WTC11 (cell line): ENCODE measurements at places on chromosomes 16 and 17. TPM values are rescaled to one million over a fixed set of nuclear protein-coding genes. Genes with fewer than 3 reads are reported as not detected.

DNA sequence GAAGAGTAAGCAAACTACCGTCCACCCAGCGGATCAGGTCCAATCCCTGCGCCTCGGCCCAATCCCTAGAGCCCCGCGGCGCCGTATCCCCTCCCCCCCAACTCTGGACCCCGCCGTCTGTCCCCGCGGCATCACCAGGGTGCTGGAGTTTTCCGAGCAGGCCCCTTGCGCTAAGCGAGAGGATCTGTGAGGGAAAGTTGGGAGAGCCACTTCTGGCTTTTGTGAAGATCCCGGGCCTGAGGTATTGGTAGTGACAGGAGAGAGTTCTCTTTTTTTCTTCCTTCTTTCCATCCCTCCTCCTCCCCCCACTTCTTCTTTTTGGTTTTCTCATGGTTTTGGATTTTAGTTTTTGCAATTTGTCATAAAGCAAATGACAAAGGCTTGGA is 3.5 kb upstream of the DLX4 start:
- H3K4me3 ChIP-seq = peak overlapping the region; percentile 68
- H3K36me3 ChIP-seq = no peaks in the 10 kb centered on the region
- no peak overlapping the region for H3K27ac ChIP-seq
- peak; percentile 36 for DNase-seq
- H3K4me1 ChIP-seq = peaks cover 44% of the 10 kb centered on the region
- peaks cover 99% of the 10 kb centered on the region for H3K27me3 ChIP-seq

DNA sequence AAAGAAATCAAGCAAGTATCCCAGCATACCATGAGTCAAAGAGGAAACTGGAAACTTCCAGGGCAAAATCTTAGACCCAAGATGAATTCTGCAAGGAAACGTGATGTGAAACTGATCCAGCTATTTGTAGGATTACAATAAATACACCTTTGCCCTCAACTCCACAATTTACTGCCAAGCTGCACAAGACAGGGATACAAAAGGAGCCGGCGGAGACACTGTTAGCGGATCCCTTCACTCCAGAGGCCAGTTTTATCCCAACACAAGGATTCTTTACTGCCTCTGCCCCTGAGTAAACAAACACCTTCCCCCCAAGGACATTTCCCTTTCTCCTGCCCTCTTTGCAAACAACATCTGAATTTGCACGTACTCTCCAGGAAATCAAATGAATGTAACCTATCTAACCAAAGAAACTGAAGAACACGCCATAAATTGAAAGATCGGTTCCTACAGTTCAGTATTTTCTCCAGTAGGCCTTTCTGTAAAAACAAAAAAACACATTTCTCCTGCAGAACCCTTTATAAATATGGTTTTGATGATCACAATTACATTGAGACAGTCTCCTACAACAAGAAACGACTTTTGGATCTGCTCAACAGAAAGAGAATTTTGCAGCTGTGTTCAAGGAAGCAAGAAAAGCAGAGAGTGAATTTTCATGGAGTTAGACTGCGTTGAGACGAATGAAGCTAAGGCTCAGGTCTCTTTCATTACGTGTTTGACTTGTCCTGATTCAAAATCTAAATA is 1.4 kb upstream of the CBX2 start:
- DNase-seq = no peak
- H3K4me1 ChIP-seq = peaks cover 54% of the 10 kb centered on the region
- H3K27ac ChIP-seq = peak overlapping the region; percentile 93
- H3K4me3 ChIP-seq = peak overlapping the region; percentile 64
- H3K27me3 ChIP-seq = peaks cover 15% of the 10 kb centered on the region

- peaks cover 12% of the 10 kb centered on the region for H3K4me1 ChIP-seq
- H3K36me3 ChIP-seq = no peaks in the 10 kb centered on the region
- peaks cover 65% of the 10 kb centered on the region for H3K27me3 ChIP-seq
- H3K27ac ChIP-seq = 0 out of 2 replicates have a peak overlapping the region, but pooled peaks have one; percentile 39
- H3K4me3 ChIP-seq = peak overlapping the region; percentile 85
- peak; percentile 83 for DNase-seq
Observed at GRCh38 chr17:46266656-46267544, 28.0 kb upstream of the LRRC37A start.

The UMOD gene
- total RNA-seq = not detected in 3 replicates

GRCh38 chr17:60526726-60527125 is 684 bp upstream of the APPBP2 start:
- peak overlapping the region; percentile 98 for H3K4me3 ChIP-seq
- peaks cover 15% of the 10 kb centered on the region for H3K4me1 ChIP-seq
- H3K36me3 ChIP-seq = peaks cover 14% of the 10 kb centered on the region
- H3K27me3 ChIP-seq = no peaks in the 10 kb centered on the region

GRCh38 chr16:82758904-82759303 is 132.1 kb downstream of the CDH13 start:
- no peaks in the 10 kb centered on the region for H3K27me3 ChIP-seq
- no peak overlapping the region for H3K4me3 ChIP-seq
- H3K36me3 ChIP-seq = no peaks in the 10 kb centered on the region
- H3K27ac ChIP-seq = peak overlapping the region; percentile 55; the same call in 1 of the 2 replicates
- no peak for DNase-seq

- DNase-seq = no peak
- no peak overlapping the region for H3K27ac ChIP-seq
- H3K4me3 ChIP-seq = no peak overlapping the region
- H3K36me3 ChIP-seq = no peaks in the 10 kb centered on the region
Observed at GRCh38 chr16:24073321-24073720, 182.8 kb upstream of the CACNG3 start.

The SDK2 gene
- total RNA-seq = 13.5 to 14.8 TPM (median 14.3 TPM) in 3 replicates

GRCh38 chr17:57097832-57098421 is 12.9 kb downstream of the AKAP1 start:
- 0 out of 2 replicates have a peak overlapping the region, but pooled peaks have one; percentile 19 for H3K27ac ChIP-seq
- H3K4me1 ChIP-seq = peaks cover 84% of the 10 kb centered on the region
- no peak overlapping the region for H3K4me3 ChIP-seq
- no peak for DNase-seq

The AATK gene
- 2.9 to 4.4 TPM (median 3.0 TPM) in 3 replicates for total RNA-seq

The TVP23A gene
- 1.2 to 3.1 TPM (median 2.1 TPM) in 3 replicates for total RNA-seq

DNA sequence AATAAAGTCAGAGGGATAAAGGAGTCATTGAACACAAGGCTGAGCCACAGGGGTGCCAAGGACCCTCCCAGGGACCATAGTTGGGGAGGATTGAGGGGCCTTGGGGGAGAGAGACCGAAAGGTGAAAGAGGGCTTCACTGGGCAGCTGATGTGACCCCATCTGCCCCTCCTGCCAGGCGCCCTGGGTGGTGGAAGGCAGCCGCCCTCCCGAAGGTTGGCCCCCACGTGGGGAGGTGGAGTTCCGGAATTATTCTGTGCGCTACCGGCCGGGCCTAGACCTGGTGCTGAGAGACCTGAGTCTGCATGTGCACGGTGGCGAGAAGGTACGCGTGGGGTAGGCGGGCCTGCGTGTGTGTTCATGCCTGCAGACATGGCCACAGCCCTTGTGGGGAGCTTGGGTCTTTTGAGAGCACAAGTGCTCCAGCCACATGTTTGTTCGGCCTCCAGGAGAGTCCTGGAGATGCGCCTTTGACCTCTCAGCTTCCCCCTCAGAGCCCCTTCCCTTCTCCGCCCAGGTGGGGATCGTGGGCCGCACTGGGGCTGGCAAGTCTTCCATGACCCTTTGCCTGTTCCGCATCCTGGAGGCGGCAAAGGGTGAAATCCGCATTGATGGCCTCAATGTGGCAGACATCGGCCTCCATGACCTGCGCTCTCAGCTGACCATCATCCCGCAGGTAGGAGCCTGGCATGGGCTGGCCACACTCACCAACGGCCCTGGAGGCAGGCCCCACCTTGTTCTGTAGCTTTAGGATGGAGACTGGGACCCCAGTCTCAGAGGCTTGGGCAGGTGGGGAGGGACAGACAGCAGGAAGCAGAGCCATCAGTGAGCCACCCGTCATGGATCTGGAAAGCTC is 24.1 kb downstream of the ANKRD40 start:
- H3K4me3 ChIP-seq = no peak overlapping the region
- no peak overlapping the region for H3K27ac ChIP-seq
- no peak for DNase-seq

DNA sequence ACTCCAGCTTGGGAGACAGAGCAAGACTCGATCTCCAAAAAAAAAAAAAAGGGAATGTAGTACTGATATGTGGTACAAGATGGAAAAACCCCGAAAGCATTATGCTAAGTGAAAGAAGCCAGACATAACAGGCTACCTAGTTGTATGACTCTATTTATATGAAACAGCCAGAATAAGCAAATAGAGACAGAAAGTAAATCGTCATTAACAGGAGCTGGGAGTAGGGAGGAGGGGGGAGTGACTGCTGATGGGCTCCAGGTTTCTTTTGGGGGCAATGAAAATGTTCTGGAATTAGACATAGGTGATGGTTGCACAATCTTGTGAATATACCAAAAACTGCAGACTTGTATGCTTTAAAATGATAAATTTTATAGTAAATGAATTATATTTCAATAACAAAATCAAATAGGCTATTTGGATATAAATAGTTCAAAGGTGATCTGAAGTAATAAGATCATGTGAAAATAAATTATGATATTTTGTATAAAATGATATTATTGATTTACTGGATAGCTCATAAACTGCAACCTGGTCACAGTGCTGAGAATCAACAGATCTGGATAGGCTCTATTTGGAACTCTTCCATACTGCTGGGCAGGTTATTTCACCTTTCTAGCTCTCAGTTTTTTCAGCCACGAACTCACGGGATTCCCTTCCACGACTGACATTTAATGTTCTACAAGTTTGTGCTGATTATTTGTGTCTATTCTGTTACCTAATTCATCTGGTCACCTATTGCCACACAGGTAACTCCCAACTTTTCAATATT is 27.1 kb downstream of the ZNF652 start:
- no peak for DNase-seq
- no peak overlapping the region; the same call in 1 of the 2 replicates for H3K27ac ChIP-seq
- no peaks in the 10 kb centered on the region for H3K36me3 ChIP-seq
- no peaks in the 10 kb centered on the region for H3K27me3 ChIP-seq

- H3K27ac ChIP-seq = peak overlapping the region; percentile 86; the same call in 1 of the 2 replicates
- H3K36me3 ChIP-seq = no peaks in the 10 kb centered on the region
- H3K4me3 ChIP-seq = no peak overlapping the region
- H3K4me1 ChIP-seq = peaks cover 29% of the 10 kb centered on the region
- no peak for DNase-seq
- H3K27me3 ChIP-seq = no peaks in the 10 kb centered on the region
Observed at GRCh38 chr16:85529489-85530369, 83.4 kb upstream of the GSE1 start.

The OR1E1 gene
- total RNA-seq = not detected in 3 replicates

DNA sequence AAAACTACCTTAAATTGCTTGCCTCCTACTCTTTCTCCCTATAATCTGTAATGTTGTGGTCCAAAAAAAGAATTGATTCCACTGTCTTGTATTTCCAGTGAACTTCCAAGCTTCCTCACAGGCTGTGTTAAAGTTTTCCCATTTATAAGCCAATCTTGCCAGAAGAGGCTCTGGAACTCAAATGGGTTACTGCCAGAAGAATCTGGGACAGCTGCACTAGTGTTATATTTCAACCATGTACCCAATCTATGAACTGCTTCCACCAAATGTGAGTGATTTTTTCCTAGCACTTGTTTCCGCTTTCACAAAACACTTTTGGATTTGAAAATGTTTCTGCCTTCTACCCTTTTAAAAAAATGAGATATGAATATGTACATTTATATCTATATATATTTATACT is 1.8 kb downstream of the CCDC43 start:
- peaks cover 16% of the 10 kb centered on the region for H3K4me1 ChIP-seq
- no peak for DNase-seq
- H3K27ac ChIP-seq = no peak overlapping the region
- no peaks in the 10 kb centered on the region for H3K27me3 ChIP-seq
- peaks cover 13% of the 10 kb centered on the region for H3K36me3 ChIP-seq

GRCh38 chr17:53496356-53496755 is 326.4 kb upstream of the KIF2B start:
- peaks cover 29% of the 10 kb centered on the region for H3K36me3 ChIP-seq
- 0 out of 2 replicates have a peak, but pooled peaks cover 3% of the 10 kb centered on the region for H3K4me1 ChIP-seq
- no peaks in the 10 kb centered on the region for H3K27me3 ChIP-seq
- no peak overlapping the region for H3K27ac ChIP-seq
- H3K4me3 ChIP-seq = no peak overlapping the region

DNA sequence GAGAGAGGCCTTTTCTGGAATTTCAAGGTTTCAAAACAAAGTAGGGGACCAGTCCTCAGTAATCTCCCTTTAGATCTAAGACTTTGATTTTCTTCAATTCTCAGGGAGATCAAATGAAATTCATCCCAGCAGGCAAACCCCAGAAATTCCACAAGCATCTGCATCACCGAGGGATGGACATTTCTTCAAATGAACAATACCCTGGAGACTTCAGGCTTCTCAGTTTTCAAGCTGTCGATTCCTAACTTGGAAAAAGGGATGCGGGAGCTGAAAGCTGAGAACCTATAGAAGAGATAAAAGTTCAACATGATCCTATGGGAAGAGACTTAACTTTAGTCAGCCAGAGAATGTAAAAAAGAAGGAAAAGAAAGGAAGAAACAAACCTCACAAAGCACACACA is 296.9 kb upstream of the CDH5 start:
- H3K4me3 ChIP-seq = no peak overlapping the region
- H3K36me3 ChIP-seq = no peaks in the 10 kb centered on the region

DNA sequence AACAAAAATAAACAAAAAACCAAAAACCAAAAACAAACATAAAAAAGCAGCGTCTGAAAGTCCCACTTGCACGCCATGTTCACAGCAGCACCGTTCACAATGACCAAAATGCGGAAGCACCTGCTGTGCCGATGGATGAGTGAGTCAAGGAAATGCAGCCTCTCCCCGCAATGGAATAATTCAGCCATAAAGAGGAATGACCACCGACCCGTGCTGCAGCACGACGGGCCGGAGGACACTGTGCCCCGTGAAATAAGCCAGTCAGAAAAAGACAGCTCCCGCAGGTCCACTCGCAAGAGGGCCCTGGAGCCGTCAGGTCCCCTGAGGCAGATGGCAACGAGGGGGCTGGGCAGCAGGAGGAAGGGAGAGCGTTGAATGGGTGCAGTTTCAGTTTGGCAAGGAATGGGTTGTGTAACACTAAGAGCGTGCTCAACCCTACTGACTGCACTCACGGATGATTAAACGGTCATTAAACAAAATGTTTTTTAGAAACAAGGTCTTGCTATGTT is 5.1 kb downstream of the CLCN7 start:
- H3K27ac ChIP-seq = peak overlapping the region; percentile 93; the same call in 1 of the 2 replicates
- H3K36me3 ChIP-seq = no peaks in the 10 kb centered on the region
- no peak overlapping the region for H3K4me3 ChIP-seq
- H3K27me3 ChIP-seq = no peaks in the 10 kb centered on the region

GRCh38 chr16:12896562-12896961 is 4.8 kb upstream of the SHISA9 start:
- no peak overlapping the region for H3K4me3 ChIP-seq
- DNase-seq = peak; percentile 24
- H3K4me1 ChIP-seq = peaks cover 36% of the 10 kb centered on the region
- peaks cover 14% of the 10 kb centered on the region for H3K27me3 ChIP-seq

- peaks cover 49% of the 10 kb centered on the region for H3K4me1 ChIP-seq
- no peaks in the 10 kb centered on the region for H3K27me3 ChIP-seq
- peak overlapping the region; percentile 80; the same call in 1 of the 2 replicates for H3K27ac ChIP-seq
- DNase-seq = no peak
Observed at GRCh38 chr17:43524945-43525575, 21.1 kb downstream of the ETV4 start.

The KCNJ16 gene
- total RNA-seq = not detected in 3 replicates

- no peak for DNase-seq
- H3K36me3 ChIP-seq = no peaks in the 10 kb centered on the region
- no peak overlapping the region for H3K4me3 ChIP-seq
- H3K27ac ChIP-seq = no peak overlapping the region
- no peaks in the 10 kb centered on the region for H3K4me1 ChIP-seq
- H3K27me3 ChIP-seq = peaks cover 6% of the 10 kb centered on the region; the same call in 1 of the 2 replicates
Observed at GRCh38 chr17:35536664-35537171, 760 bp downstream of the SLFN12L start.

GRCh38 chr17:56834380-56835263 is 671 bp downstream of the DGKE start:
- H3K27me3 ChIP-seq = peaks cover 19% of the 10 kb centered on the region
- no peak overlapping the region for H3K27ac ChIP-seq
- peak; percentile 62 for DNase-seq
- peaks cover 54% of the 10 kb centered on the region for H3K4me1 ChIP-seq

The UQCRC2 gene
- total RNA-seq = 197 to 207 TPM (median 198 TPM) in 3 replicates

- H3K4me3 ChIP-seq = no peak overlapping the region
- H3K27me3 ChIP-seq = no peaks in the 10 kb centered on the region
- H3K4me1 ChIP-seq = no peaks in the 10 kb centered on the region
- no peaks in the 10 kb centered on the region for H3K36me3 ChIP-seq
Observed at GRCh38 chr17:33277436-33278100, 15.5 kb downstream of the ASIC2 start.
